ENCODE measurements at places on chromosomes 2 and 18. TPM values are rescaled to one million over a fixed set of nuclear protein-coding genes. Genes with fewer than 3 reads are reported as not detected.
A peak's percentile ranks its signal among the peaks of the same experiment; 100 is the strongest.

GRCh38 chr2:139465789-139466188, 685.6 kb upstream of the NXPH2 start:
- no peak for DNase-seq

Gene AGXT
- 0.14 TPM for total RNA-seq

DNA sequence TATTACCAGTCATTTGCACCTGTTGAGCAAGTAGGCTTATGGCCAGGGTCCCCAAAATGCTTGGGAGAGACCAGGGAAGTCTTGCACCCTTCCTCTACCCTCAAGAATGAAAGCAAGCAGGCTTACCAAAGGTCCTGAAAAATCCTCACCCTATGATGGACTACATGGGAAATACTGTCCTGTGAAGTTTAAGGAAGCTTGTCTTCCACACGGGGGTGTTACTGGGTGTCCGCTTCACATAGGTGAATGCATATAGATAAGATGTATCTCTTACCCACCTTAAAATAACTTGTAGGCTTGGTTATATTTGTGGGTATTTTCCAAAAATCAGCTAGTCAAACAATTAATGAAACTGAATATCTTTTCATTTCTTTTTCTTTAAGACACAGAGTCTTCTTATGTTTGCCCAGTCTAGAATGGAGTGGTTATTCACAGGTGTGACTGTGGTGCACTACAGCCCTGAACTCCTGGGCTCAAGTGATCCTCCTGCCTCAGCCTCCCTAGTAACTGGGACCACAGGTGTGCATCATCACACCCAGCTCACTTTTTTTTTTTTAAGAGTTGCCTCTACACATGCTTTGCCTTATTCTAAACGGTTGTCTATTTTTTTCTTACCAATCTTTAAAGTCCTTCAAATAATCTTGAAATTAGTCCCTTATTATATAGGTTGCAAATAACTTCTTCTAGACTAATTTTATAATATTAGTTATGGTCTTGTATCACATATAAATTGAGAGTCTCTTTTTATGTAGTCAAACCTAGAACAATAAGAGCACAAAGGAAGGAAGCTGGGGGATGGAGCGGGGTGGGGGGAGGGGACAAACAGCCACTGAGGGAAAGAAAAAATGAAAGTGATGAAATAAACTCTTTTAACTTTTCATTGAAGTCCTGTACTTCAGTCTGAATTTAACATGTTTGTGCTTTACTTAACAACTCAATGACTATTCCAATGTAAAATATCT, 49.0 kb downstream of the CERKL start:
- DNase-seq = peak; percentile 53

- DNase-seq = no peak
Measured at GRCh38 chr2:10601866-10602566, 87.8 kb downstream of the NOL10 start.

- DNase-seq = no peak
Measured at GRCh38 chr18:24103320-24104021, 35.4 kb upstream of the CABYR start.
